Mucosa of gallbladder (tissue), 1 donor: ENCODE measurements at places on chromosomes 12 and 14. TPM values are rescaled to one million over a fixed set of nuclear protein-coding genes. Genes with fewer than 3 reads are reported as not detected.

The LMO3 gene
- 8.1 TPM for total RNA-seq

The RIPK3 gene
- total RNA-seq, result 56.5 TPM

The C12orf42 gene
- not detected for total RNA-seq

The WNT5B gene
- total RNA-seq, result 7.3 TPM

The CNTN1 gene
- 38.6 TPM for total RNA-seq

The LRFN5 gene
- 2.8 TPM for total RNA-seq

The FIGNL2 gene
- total RNA-seq, result 0.75 TPM

The GALNT16 gene
- total RNA-seq, result 4.1 TPM

The GZMB gene
- 2.8 TPM for total RNA-seq

The NRIP2 gene
- total RNA-seq, result 3.2 TPM

The ITGA7 gene
- total RNA-seq, result 152 TPM

The C3AR1 gene
- total RNA-seq, result 20.5 TPM

The KIF5A gene
- 0.81 TPM for total RNA-seq

The RTL1 gene
- total RNA-seq, result 0.09 TPM

The PZP gene
- 0.12 TPM for total RNA-seq

The KCNJ8 gene
- total RNA-seq, result 15.0 TPM

The OTUB2 gene
- 2.1 TPM for total RNA-seq

The PAPLN gene
- 17.3 TPM for total RNA-seq

The MYF5 gene
- not detected for total RNA-seq

The TAS2R9 gene
- not detected for total RNA-seq
